Stimulated activated CD8-positive, alpha-beta memory T cell treated with anti-CD3 and anti-CD28 coated beads, Interleukin-15, amount 100 ng/mL, for 1 hour (primary cell): ENCODE measurements at places on chromosomes 6 and 20.

GRCh38 chr20:11785885-11786507 lies 131.7 kb upstream of the BTBD3 start:
- DNase-seq, result no peak

- DNase-seq, result no peak
Observed at GRCh38 chr6:148508401-148509041, 165.9 kb downstream of the SASH1 start.

- no peak for DNase-seq
Observed at GRCh38 chr6:11876934-11877433, 98.4 kb upstream of the ADTRP start.

GRCh38 chr6:43243664-43244321 lies 512 bp downstream of the TTBK1 start:
- DNase-seq, result no peak
